ENCODE measurements at places on chromosomes 13 and 19.

DNA sequence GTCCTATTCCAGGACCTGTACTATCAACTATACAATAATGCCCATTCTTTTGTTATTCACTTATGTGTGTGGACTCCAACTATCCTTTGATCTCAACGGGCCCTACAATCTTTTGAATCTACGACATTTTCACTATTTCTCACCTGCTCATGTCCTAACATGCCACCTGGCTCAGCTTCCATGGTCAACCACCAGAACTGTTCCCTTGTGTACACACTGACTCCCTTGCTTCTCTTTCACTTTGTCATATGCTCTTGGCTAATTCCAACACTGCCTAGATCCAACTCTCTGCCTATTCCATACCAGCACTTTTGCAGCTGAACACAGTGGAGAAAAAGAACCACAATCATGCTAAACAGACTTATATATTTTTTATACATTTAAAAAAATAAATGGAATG lies 53.1 kb downstream of the MICU2 start:
- DNase-seq, result no peak

DNA sequence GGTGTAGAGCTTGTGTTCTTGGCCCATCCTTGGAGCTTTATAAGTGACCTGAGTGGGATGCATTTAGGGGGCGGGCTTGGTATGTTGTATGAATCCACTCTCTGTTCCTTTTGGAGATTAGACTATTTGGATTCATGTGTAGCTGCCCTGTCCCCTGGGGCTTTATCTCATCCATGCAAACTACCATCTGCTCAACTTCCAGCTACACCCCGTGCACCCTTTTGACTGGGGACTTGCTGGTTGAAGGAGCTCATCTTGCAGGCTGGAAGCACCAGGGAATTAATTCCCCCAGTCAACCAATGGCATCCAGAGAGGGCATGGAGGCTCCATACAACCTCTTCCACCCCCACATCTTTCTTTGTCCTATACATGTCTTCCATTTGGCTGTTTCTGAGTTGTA lies 6.1 kb downstream of the CLEC4M start:
- DNase-seq, result no peak

- DNase-seq, result no peak
These were observed 14.7 kb downstream of the MAG start for GRCh38 chr19:35306473-35307246.

DNA sequence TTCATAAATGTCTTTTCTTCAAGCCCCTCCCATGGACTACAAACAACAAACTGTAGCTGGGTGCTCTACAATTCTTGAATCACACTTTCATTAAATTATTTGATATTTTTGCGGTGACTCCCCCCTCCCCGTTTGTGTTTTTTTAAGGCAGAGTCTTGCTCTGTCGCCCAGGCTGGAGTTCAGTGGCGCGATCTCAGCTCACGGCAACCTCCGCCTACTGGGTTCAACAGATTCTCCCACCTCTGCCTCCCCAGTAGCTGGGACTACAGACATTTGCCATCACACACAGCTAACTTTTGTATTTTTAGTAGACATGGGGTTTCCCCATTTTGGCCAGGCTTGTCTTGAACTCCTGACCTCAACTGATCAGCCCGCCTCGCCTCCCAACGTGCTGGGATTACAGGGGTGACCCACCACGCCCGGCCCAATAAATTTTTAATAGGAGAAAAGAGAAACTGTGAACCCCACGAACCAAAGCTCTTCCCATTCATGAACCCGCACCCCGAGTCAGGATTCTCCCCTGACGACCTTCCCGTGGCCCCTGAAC lies 703 bp downstream of the ZNF506 start:
- DNase-seq, result no peak

DNA sequence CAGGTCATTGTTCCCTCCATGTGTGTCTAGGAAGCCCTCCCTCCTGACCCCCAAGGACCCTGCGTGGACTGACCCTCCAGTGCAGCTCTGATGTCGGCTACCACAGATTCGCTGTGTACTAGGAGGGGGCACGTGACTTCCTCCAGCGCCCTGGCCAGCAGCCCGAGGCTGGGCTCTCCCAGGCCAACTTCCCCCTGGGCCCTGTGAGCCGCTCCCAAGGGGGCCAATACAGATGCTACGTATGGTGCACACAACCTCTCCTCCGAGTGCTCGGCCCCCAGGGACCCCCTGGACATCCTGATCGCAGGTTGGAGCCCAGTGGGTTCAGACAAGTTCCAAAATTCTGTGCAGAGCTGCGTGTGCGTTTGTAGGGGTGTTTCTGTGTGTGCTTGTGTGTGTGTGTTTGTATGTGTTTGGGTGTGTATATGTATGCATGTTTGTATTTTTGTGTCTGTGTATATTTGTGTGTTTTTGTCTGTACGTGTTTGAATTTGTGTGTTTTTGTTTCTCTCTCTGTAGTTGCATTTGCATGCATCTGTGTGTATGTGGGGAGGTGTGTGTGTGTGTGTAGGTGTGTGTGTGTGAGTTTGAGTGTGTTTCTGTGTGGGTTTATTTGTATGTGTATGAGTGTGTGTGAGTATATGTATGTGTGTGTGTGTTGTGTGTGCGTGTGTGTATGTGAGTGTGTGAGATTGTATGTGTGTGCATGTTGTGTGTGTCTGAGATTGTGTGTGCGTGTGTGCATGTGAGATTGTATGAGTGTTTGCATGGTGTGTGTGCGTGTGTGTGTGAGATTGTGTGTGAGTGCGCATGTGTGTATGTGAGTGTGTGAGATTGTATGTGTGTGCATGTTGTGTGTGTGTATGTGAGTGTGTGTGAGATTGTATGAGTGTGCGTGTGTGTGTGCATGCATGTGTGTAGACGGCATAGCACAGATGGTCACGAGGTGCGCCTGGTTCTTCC lies 21.4 kb upstream of the LILRA2 start:
- no peak for DNase-seq

GRCh38 chr13:26007261-26008125 lies 44.3 kb downstream of the SHISA2 start:
- DNase-seq, result no peak

- DNase-seq, result no peak
These were observed 233.3 kb upstream of the DACH1 start for GRCh38 chr13:72100339-72100738.
